ENCODE measurements at places on chromosomes 7 and 10.

DNA sequence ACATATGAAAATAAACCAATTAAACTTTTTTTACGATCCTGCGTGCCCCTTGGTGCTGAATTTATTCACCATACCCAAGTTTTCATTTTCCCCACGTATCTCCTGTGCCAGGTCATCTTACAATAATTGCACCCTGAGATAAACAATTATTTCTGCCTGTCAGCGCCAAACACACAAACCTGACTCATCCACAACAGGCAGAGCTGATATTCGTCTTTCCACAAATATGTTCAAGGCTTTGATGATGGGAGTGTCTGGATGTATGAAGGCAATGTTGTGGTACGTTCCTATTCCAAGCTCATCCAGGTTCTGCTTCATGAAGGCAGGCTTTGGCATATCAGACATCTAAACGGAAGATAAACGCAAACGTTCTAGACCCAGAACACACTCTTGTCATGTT lies 45.8 kb upstream of the RHEB start:
- DNase-seq, result no peak

- no peak for DNase-seq
Measured at GRCh38 chr10:131936294-131936693, 35.5 kb downstream of the PPP2R2D start.

- no peak for DNase-seq
Measured at GRCh38 chr7:45171946-45172345, 14.4 kb downstream of the RAMP3 start.

- no peak for DNase-seq
Measured at GRCh38 chr10:118531105-118531852, 64.2 kb downstream of the PRLHR start.

- DNase-seq, result no peak
Measured at GRCh38 chr10:92219559-92219958, 71.3 kb downstream of the CPEB3 start.

DNA sequence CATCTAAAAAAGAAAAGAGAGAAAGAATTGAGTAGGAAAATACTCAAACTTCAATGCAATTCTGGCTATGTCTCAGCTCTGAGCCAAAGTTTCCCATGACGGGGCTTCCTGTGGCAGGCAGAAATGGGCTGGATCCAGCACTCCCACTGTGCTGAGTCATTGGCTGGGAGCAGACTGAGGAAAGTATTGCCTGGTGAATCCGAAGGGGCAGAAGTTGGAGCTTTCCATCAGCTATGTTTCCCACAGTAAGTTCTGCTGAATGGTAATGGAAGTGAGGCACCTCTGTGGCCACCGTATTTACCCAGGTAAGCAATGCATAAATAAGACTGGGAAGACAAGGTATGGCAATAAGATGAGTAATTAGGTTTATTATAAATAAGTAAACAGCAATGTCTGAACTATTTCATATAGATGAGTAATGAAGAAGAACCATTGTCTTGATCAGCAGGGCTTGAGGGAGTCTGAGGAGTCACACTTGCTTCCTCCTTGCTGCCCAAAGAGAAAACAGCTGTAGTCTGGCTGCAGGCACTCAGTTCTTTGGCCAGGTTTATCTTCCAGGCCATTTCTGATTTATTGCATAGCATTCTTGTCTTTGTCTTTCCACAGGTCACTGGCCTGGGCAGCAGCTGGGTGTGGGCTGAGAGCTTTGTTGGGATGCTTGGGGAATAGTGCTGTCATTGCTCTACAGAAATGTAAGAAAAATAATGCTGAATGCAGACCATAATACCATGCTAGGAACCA lies 255.3 kb downstream of the DNAJB9 start:
- no peak for DNase-seq

DNA sequence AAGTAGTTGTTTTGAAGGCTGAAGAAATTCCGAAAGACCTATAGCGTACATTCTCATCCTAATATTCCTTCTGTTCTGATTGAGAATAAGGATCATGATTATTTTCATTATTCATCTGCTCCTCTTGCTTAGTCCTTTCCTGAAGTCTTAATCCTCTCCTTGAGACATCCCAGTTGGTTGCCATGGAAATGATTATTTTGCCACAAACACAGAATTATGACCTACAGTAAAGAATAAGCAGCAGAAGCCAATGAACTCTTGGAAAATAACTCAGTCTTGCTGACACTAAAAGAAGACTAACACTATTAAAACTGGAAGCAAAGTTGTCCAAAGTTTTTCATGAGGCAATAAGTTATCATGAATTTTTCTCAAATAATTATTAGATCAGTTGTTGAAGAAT lies 47.8 kb upstream of the JAZF1 start:
- no peak for DNase-seq

DNA sequence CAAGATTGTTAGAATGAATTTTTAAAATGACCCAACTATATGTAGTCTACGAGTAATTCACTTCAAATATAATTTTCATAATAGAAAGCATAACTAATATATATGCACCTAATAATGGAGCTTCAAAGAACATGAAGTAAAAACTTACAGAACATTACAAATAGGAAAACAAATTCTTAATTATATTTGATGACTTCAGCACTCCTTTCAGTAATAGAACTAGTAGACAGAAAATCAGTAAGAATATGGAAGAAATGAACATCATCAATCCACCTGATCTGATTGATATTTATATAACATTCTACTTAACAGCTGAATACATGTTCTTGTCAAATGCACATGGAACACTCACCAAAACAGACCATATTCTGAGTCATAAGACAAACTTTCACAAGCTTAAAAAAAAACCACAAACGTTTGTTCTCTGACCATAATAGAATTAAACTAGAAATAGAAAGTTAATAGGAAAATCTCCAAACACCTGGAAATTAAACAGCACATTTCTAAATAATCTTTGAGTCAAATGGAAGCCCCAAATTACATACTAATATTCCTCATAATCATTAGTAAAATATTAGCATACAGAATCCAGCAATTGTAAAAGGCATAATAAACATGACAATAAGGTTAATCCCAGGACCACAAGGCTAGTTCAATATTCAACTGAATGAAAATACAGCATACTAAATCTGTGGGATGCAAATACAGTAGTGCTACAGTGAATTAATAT lies 48.0 kb downstream of the BRAF start:
- peak; percentile 37 for DNase-seq

All from activated CD4-positive, alpha-beta T cell treated with anti-CD3 and anti-CD28 coated beads, Interleukin-2, Interleukin-4, amounts not matched to agents 100 ng/mL and 50 ng/mL, durations not matched to agents 16 hours and 8 hours (primary cell).